Effector memory CD8-positive, alpha-beta T cell (primary cell): ENCODE measurements at places on chromosomes 7 and 10.

GRCh38 chr10:63415640-63416244 lies 50.0 kb downstream of the JMJD1C start:
- DNase-seq, result no peak

DNA sequence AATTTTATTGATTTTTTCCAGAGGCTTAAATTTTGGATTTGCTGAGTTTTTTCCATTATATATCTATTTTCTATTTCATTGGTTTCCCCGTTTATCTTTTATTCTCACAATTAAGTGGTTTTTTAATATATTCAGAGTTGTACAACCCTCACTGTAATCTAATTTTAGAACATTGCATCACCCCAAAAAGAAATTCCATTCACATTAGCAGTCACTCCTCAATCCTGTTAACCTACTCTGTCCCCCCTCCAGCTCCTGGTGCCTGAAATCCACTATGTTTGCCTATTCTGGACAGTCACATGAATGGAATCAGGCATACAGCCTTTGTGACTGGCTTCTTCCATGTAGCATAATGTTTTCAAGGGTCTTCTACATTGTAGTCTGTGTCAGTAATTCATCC lies 55.8 kb upstream of the ITGA8 start:
- DNase-seq, result no peak

DNA sequence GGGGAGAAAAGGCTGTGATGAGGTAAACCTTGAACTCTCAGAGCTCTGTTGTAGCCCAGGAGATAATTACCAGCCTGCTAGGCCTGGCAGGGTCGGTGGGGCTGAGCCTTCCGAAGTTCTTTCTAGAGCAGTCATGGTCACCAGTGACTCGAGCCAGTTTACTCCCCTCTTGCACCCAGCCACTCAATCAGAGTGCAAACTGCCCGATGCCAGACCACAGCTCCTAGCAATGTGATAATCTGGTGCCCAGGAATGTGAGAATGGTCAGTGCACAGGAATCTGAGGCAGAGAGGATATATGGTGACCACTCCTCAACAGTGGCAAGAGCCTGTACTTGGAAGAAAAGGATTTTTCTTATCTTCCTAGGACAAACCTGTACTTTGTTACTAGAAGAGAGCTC lies 46.4 kb upstream of the KMT2E start:
- DNase-seq, result no peak

DNA sequence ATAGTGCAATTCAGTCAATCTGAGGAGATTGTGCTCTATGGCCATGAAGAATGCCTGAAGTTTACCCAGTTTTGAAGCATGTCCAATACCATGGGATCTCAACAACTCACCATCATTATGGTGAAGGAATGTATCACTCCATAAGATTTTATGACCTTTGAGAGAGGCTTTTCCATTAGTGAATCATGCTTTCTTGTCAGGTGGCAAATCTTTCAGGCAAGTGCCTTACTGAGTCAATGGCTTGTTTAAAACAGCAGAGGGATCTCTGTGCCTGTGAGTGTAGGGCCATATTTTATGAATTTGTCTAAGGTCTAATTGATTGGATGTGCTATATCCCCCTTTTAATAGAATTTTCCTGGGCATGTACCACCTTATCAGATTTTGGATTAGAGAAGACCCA lies 131.5 kb downstream of the CCDC7 start:
- DNase-seq, result no peak

GRCh38 chr7:47008461-47008860 lies 573.5 kb downstream of the TNS3 start:
- DNase-seq, result no peak

DNA sequence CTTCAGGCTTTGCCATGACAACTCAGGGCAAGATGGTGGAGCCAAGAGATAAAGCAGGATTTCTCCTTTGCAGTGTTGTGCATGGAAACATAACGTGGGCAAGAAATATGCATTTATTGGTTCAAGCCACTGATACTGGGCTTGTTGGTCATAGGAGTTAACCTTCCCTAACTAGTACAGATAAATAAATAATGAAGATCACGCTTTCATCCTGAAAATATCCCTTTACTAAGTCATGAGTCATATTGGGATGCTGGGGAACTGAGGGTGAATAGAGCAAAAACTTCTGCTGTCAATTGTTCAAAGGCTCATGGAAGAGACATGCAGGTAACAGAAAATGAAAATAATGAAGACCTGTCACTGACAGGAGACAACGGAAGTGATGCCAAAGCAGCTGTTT lies 55.5 kb downstream of the TES start:
- no peak for DNase-seq

GRCh38 chr7:45601816-45602540 lies 27.8 kb downstream of the ADCY1 start:
- no peak for DNase-seq

DNA sequence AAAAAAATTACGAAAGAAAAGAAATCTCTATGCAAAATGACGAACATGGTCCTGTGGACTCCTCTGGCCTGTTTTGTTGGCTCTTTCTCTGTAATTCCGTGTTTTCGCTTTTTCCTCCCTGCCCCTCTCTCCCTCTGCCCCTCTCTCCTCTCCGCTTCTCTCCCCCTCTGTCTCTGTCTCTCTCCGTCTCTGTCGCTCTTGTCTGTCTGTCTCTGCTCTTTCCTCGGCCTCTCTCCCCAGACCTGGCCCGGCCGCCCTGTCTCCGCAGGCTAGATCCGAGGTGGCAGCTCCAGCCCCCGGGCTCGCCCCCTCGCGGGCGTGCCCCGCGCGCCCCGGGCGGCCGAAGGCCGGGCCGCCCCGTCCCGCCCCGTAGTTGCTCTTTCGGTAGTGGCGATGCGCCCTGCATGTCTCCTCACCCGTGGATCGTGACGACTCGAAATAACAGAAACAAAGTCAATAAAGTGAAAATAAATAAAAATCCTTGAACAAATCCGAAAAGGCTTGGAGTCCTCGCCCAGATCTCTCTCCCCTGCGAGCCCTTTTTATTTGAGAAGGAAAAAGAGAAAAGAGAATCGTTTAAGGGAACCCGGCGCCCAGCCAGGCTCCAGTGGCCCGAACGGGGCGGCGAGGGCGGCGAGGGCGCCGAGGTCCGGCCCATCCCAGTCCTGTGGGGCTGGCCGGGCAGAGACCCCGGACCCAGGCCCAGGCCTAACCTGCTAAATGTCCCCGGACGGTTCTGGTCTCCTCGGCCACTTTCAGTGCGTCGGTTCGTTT lies 83.5 kb upstream of the SLF2 start:
- no peak for DNase-seq

DNA sequence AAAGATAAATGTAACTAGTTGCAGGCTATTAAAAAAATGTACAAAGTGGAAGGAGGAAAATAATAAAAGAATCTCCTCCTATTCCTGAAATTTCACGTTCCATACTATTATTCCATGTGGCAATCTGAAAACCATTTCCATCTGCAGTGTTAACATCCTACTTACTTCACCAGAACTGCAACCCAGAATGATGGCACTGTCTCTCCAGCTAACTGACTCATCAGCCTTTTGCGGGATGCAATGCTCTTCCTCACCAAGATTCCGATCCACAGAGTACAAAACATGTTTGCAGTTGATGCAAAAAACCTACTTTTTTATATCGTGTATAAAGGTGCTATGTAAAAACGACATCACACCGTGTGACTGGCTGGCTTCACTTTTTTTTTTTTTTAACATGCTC lies 50.8 kb downstream of the ESYT2 start:
- no peak for DNase-seq

DNA sequence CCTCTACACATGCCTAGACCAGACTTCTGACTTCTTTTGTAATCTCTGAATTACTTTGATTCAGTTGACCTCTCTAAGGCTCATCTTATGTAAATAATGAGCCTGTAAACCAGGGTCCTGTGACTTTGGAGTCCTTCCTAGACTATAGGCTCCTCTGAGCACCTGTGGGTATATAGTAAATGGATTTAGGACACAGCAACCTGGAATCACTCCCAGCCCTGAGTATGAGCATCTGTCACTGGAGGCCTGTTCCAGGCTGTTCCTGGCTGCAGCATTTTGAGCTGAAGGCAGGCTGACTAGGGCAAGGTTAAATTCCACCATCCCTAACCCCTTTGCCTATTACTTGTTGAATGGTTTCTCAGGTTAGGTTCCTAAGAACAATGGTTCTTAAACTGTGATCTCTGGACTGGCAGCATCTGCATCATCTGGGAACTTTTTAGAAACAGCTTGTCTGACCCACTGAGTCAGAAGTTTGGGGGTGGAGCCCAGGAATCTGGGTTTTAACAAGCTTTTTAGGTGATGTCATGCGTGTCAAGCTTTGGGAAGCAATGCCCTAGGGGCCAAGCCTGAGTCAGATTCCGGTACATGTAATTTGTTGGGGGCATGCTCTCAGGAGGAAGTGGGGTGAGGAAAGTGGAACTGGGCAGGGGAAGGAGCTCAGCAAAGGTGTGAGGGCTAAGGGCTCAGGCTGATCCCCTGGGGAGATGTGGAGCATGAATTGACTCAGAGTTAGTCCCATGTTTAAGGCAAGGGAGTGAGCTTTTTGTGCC lies 28.2 kb downstream of the MINDY4 start:
- no peak for DNase-seq

DNA sequence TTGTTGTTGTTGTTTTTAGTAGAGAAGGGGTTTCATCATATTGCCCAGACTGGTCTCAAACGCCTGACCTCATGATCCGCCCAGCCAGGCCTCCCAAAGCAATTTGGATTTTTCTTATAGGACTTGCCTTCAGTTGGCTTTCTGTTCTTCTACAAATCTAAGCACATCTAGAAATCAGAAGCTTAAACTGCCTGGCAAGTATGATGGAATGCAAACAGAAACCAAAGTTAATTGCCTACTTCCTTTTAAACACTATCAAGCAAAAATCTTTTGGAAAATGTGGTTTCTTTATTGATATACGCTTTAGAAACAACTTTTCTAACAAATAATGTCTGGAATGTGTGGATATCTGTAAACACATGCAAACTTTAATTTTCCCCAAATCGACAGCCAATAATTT lies 64.9 kb downstream of the USP6NL start:
- no peak for DNase-seq

- DNase-seq, result no peak
Measured at GRCh38 chr10:132498562-132499366, 38.8 kb upstream of the INPP5A start.

GRCh38 chr10:68145705-68146104 lies 36.4 kb downstream of the MYPN start:
- no peak for DNase-seq

- DNase-seq, result no peak
Measured at GRCh38 chr10:119368581-119368980, 161.2 kb downstream of the GRK5 start.

GRCh38 chr7:93914581-93915066 lies 6.9 kb upstream of the GNG11 start:
- DNase-seq, result no peak

DNA sequence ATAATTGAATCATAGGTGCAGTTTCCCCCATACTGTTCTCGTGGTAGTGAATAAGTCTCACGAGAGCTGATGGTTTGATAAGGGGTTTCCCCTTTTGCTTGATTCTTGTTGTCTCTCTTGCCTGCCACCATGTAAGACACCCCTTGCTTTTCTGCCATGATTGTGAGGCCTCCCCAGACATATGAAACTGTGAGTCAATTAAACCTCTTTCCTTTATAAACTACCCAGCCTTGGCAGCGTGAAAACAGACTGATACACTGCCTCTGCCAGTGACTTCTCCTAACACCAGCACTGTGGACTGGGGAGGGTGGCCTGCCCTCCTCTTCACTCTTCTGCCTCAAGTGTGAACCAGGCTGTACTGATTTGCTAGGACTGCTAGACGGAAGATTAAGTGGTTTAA lies 108.6 kb downstream of the RAB11FIP2 start:
- no peak for DNase-seq

DNA sequence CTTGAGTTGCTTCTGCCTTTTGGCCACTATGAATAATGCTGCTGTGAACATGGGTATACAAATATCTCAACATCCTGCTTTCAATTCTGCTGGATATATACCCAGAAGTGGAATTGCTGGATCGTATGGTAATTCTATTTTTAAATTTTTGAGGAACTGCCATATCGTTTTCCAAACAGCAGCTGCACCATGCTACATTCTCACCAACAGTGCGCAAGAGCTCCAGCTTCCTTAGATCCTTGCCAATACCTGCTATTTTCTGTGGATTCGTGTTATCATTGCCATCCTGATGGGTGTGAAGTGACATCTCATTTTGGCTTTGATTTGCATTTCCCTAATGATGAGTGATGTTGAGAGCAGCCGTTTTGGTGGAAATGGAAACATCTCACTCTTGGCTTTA lies 26.7 kb downstream of the FRMD4A start:
- DNase-seq, result no peak
